Activated T-cell treated with anti-CD3 and anti-CD28 coated beads, Interleukin-2, amount 50 U/mL, for 48 hours (primary cell): ENCODE measurements at places on chromosomes 3 and 15.

DNA sequence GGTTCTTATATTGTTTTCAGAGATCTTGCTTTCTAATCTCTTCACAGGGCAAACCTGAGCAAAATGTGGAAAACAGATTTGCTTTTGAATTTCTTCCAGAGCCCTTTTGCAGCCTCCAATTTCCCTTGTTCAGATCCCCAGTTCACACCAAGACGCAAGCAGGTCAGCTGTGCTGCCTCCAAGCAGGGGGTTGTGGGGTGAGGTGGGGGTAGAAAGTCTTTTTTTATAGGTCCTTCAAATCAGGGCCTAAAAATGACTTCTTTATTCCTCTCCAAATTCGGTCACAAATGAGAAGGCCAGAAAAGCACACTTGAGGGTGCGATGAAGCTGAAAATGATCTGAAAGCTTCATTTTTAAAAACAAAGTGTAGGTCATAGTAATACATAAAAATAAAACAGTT lies 26.3 kb upstream of the AVEN start:
- DNase-seq = no peak

GRCh38 chr3:40523781-40524180 lies 979 bp upstream of the ZNF621 start:
- DNase-seq = no peak

DNA sequence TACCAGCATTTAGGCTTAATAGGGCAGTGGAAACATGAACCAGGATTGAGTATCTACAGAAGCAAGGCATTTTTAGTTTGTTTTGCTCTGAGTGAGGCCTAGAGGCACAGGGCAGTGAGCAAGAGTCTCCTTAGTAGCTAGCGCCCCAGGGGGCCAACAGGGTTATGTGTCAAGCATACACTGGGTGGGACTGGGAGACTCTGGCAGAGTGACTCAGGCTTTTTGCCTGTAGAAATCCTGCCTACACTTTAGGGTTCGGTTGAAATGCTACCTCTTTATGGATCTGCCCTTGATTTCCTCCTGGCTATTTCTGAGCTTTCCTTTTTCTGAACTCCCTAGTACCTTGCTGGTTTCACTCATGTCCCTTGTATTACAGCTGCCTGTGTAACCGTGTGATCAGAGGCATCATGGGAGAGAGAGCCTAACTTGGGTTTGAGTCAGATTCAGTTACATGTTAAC lies 72.2 kb downstream of the TOP2B start:
- DNase-seq = no peak

GRCh38 chr3:30778933-30779332 lies 115.5 kb downstream of the GADL1 start:
- DNase-seq = no peak

DNA sequence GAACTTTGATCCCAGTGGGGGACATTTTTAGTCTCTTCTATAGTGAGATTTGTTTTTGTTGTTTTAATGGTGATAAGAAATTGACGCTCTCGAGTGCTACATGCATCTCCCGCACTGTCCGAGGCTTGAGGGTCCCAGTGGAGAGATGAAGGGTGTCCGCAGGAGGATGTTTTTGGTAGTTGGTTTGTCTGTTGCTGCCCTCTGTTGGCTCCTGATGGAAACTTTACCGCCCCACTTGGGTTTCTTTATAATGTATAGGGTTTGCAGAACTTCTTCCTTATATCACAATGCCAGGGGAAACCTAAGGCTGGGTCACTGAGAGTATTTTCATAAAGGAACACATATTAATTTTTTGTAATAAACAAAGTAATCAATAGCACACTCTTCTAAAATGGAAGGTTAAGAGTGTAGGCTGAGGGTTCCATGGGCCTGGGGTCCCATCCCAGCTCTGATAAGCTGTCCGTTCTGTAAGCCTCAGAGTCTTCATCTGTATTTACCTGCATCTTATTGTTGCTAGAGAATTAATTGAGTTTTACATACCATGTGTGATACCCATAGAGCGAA lies 185.3 kb upstream of the FEZF2 start:
- peak; percentile 19 for DNase-seq

DNA sequence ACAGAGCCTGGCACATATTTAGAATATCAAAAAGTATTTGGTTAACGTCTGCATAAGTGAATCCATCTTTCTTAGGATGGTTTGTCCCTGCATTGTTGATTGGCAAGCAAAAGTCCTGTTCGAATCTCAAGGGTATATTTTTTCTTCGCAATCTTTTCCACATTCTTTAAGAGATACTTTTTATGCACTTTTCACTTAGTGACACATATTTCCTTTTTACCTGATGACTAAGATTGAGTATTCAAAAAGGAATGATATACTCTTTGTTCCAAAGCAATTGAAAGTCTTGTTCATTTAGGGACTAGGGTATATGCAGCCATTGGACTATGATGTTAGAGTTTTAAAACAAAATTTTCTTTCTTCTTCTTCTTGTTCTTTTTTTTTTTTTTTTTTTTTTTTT lies 349.9 kb downstream of the NLGN1 start:
- DNase-seq = no peak

DNA sequence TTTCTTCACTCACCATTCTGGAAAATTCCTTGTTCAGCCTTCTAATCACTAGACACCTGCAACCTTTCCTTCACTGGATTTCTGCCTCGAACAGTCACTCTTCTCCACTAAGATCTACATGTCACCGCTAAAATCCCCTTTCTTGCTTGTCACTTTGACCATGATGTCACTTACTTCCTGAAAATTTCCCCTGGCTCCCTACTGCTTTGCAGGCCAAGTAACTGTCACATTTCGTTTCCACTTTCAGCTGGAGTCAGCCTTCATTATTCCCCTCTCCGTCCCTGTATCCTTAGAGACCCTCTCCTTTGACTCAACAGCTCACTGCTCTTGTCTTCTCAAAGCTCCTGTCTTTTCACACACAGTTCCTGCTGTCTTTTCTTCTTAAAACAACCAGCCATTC lies 15.9 kb downstream of the CHL1 start:
- no peak for DNase-seq

GRCh38 chr3:16697443-16698147 lies 92.4 kb upstream of the DAZL start:
- no peak for DNase-seq

DNA sequence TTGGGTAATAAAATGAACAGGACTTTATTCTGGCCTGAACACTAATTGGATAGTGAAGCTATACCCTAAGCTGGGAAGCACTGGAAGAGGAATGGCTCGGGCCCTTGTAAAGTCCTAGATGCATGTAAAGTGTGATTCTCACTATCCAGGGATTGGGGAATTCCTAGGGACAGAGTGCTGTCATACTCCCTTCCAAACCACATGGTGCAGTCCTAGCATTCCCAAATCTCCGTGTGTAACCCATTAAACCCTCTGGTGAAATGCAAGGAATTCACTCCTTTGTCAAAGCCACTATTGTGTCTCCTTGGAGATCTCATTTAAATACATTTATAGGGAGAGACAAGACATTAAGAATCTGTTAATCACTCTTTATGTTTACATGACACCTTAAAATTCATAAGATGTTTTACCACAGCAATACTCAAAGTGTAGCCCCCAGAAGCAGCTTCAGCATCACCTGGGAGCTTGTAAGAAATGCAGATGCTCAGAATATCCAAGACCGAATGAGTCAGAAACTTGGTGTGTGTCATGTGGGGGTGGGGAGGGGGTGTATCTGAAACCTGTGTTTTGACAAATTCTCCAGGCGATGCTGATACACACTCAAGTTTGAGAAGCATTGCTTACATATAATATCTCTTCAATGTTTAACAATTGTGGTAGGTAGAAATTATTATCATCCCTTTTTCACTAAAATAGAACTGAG lies 121.8 kb upstream of the NPHP3 start:
- DNase-seq = no peak

- no peak for DNase-seq
These were observed 34.5 kb downstream of the PRICKLE2 start for GRCh38 chr3:64190517-64191515.

GRCh38 chr3:13219902-13220296 lies 146.7 kb upstream of the IQSEC1 start:
- no peak for DNase-seq

GRCh38 chr15:27990521-27991515 lies 108.3 kb downstream of the OCA2 start:
- DNase-seq = no peak

- DNase-seq = no peak
These were observed 813.3 kb downstream of the NR2F2 start for GRCh38 chr15:97143592-97144376.

DNA sequence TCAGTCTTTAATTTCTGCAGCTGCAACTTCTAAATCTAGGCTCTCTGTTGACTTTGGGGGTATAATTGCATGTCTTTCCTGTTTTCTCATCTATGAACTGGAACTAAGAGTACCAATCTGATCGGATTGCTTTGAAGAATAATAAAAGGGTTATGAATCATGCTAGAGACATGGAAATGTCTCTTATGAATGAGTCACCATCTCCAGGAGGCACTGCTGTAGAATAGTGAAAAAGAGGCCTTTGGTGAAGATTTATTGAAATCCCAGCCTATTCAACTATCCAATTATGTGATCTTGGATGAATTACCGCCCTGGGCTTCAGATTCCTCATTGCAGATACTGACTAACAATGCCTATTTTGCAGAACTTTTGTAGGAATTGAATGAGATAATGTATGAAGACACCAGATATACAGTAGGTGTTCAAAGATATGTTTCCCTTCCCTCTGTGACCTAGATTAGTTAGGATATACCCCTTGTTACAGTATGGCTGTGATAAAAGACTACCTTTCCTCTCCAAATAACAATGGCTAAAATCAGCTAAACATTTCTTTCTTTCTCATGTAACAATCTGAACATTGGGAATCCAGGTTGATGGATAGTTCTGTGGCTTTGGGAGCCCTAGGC lies 11.5 kb upstream of the CMTM8 start:
- DNase-seq = no peak

GRCh38 chr3:181581656-181582055 lies 130.1 kb upstream of the SOX2 start:
- DNase-seq = no peak

DNA sequence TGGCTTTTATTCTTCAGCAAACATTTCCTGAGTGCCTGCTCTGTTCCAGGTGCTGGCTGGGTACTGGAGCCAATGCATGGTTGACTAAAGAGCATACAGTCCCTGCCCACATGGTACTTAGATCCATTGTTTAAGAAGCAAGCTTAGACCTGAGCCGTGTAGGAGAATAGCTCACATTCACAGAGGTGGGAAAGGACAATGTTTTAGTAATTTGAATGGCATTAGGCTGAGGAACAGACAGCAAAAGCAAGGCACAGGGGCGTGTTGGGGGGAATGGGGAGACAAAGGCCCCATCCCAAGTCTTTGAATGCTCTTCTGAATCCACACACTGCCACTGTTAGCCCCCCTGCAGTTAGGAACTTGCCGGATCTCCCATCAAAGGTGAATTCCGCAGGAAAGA lies 388.2 kb upstream of the RGMA start:
- DNase-seq = no peak

DNA sequence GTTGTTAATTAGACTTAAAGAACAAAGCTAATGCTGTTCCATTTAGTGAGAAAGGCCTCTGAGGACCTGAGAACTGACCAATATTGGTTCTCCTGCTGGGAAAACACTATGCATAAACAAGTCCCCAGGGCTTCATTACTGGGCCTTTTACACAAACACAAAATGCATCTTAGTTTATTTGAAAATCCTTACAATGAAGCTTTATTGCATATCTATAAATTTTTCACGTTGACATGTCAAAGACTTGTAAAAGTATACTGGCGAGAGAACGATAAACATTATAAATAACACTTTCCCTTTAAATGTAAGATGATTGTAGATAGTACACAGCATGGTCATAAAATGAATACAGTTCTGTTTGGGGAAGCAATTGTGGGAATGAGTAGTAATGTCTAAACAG lies 151.7 kb downstream of the ROBO2 start:
- no peak for DNase-seq

DNA sequence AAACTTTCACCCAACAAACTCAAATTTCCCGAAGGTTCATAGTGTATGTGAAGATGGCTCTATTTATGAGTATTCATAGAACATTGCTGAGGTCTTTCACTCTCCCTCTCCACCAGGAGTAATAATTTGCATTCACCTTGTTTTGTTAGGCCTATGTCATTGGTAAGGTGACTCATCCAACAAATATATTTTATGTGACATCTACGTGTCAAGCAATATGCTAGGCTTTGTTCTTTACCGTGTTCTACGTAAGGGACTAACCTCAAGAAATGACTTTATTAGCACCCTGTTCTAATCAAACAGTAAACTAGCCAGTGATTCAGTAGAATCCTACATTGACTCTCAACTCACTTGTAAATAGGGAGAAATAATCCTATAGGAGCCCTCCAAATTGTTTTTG lies 334.4 kb downstream of the FGF12 start:
- no peak for DNase-seq
